Psoas muscle (tissue), 8 donors: ENCODE measurements at places on chromosomes 12 and 14. TPM values are rescaled to one million over a fixed set of nuclear protein-coding genes. Genes with fewer than 3 reads are reported as not detected.

GRCh38 chr12:71071536-71072097 lies 86.2 kb downstream of the TSPAN8 start:
- DNase-seq: no peak
- H3K36me3 ChIP-seq: no peaks in the 10 kb centered on the region
- no peaks in the 10 kb centered on the region for H3K27me3 ChIP-seq
- H3K4me1 ChIP-seq: no peaks in the 10 kb centered on the region
- no peak overlapping the region for H3K4me3 ChIP-seq
- H3K27ac ChIP-seq: no peak overlapping the region

- no peak overlapping the region for H3K4me3 ChIP-seq
- DNase-seq: no peak
- no peaks in the 10 kb centered on the region for H3K36me3 ChIP-seq
- no peaks in the 10 kb centered on the region for H3K27me3 ChIP-seq
- no peaks in the 10 kb centered on the region for H3K4me1 ChIP-seq
Observed at GRCh38 chr12:7354529-7354928, 50.7 kb downstream of the ACSM4 start.

- H3K4me3 ChIP-seq: no peak overlapping the region
- H3K4me1 ChIP-seq: no peaks in the 10 kb centered on the region
- no peaks in the 10 kb centered on the region for H3K27me3 ChIP-seq
- H3K36me3 ChIP-seq: no peaks in the 10 kb centered on the region
Observed at GRCh38 chr14:78486081-78486480, 315.9 kb downstream of the NRXN3 start.

GRCh38 chr12:106120519-106121105 lies 18.1 kb downstream of the NUAK1 start:
- H3K4me3 ChIP-seq: no peak overlapping the region
- H3K27ac ChIP-seq: peak overlapping the region; percentile 82
- peaks cover 82% of the 10 kb centered on the region for H3K4me1 ChIP-seq
- DNase-seq: peak; percentile 56

DNA sequence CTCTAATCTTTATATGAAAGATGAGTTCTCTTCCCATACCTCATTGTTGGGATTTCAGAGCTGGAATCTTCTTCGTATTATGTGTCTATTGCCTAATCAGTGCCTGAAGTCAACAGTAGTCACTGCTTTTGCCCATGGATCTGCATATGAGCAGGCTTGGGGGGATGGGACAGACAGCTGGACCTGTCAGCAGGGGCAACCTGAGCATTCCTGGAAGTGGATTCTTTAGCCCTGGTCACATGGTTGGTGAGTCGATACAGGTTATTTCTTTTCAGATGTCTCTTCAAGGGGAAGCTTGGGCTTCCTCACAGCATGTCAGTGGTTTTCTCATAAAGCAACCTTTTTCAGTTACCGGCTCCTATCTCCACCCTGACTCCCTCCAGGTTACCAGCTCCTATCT lies 97.3 kb upstream of the RBM19 start:
- no peak for DNase-seq
- H3K27ac ChIP-seq: no peak overlapping the region
- no peaks in the 10 kb centered on the region for H3K36me3 ChIP-seq
- no peaks in the 10 kb centered on the region for H3K27me3 ChIP-seq
- H3K4me1 ChIP-seq: no peaks in the 10 kb centered on the region
- H3K4me3 ChIP-seq: no peak overlapping the region

DNA sequence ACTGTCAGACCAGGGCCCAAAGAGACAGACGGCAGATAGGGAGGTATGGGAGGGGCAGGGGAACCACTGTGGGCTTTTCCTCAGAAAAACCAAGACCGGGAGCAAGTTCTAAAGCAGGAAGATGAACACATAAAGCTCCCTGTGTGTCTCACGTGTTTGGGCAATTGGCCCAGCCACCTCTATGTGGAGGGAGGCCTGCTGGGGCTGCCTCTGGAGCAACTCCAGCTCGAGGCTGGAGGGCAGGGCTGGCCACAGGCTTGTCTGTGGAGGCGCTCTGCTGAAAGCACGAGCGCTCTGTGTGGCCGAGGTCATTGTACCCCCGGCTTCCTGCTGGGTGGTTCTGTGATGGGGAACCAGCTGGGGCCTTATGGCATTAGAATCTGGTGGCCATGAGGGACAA lies 36.4 kb downstream of the TRAFD1 start:
- no peak overlapping the region for H3K27ac ChIP-seq
- no peaks in the 10 kb centered on the region for H3K36me3 ChIP-seq
- H3K4me1 ChIP-seq: no peaks in the 10 kb centered on the region
- no peak for DNase-seq
- H3K27me3 ChIP-seq: no peaks in the 10 kb centered on the region

GRCh38 chr12:20523658-20524057 lies 155.3 kb downstream of the PDE3A start:
- DNase-seq: no peak
- H3K4me1 ChIP-seq: no peaks in the 10 kb centered on the region
- H3K4me3 ChIP-seq: no peak overlapping the region
- H3K27me3 ChIP-seq: no peaks in the 10 kb centered on the region
- H3K36me3 ChIP-seq: no peaks in the 10 kb centered on the region

DNA sequence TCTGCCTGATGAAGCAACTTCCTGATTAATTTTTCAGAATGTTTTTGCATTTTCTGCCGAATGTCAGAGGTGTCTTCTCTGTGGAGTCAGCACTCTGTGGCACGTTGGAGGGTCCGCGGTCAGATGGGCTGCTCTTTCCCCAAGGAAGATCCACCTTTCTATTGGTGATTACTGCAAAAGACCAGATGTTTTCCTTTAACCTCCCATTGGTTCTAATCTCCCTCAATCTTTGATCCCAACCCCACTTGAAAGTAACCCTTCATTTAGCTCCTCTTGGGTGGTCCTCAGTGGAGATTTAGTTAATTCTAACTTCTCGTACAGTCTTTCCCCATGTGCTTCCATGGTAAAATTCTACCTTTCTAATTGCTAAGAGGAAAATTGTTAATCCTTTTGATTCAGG lies 397.7 kb upstream of the DDHD1 start:
- DNase-seq: no peak
- H3K27ac ChIP-seq: no peak overlapping the region
- H3K27me3 ChIP-seq: no peaks in the 10 kb centered on the region
- H3K4me1 ChIP-seq: no peaks in the 10 kb centered on the region
- no peaks in the 10 kb centered on the region for H3K36me3 ChIP-seq
- H3K4me3 ChIP-seq: no peak overlapping the region

- H3K27me3 ChIP-seq: no peaks in the 10 kb centered on the region
- H3K27ac ChIP-seq: peak overlapping the region; percentile 41
- peak overlapping the region; percentile 49 for H3K4me3 ChIP-seq
- H3K36me3 ChIP-seq: peaks cover 21% of the 10 kb centered on the region
- peak; percentile 86 for DNase-seq
Observed at GRCh38 chr12:54352022-54352531, 12.2 kb downstream of the GPR84 start.

- no peaks in the 10 kb centered on the region for H3K27me3 ChIP-seq
- peaks cover 18% of the 10 kb centered on the region for H3K4me1 ChIP-seq
- no peak overlapping the region for H3K27ac ChIP-seq
- DNase-seq: peak; percentile 62
Observed at GRCh38 chr12:57755454-57756372, 810 bp downstream of the MARCHF9 start.

- H3K4me1 ChIP-seq: peaks cover 14% of the 10 kb centered on the region
- H3K4me3 ChIP-seq: no peak overlapping the region
- peak overlapping the region; percentile 32 for H3K27ac ChIP-seq
- DNase-seq: no peak
- no peaks in the 10 kb centered on the region for H3K27me3 ChIP-seq
Observed at GRCh38 chr14:50334211-50334610, 22.1 kb downstream of the DMAC2L start.

- H3K4me3 ChIP-seq: no peak overlapping the region
- peaks cover 19% of the 10 kb centered on the region for H3K36me3 ChIP-seq
- H3K4me1 ChIP-seq: peaks cover 10% of the 10 kb centered on the region
- H3K27me3 ChIP-seq: no peaks in the 10 kb centered on the region
- H3K27ac ChIP-seq: no peak overlapping the region
Observed at GRCh38 chr12:120813588-120814153, 88.0 kb downstream of the ACADS start.

GRCh38 chr12:39227218-39227617 lies 215.7 kb downstream of the KIF21A start:
- H3K36me3 ChIP-seq: no peaks in the 10 kb centered on the region
- no peaks in the 10 kb centered on the region for H3K4me1 ChIP-seq
- no peaks in the 10 kb centered on the region for H3K27me3 ChIP-seq
- no peak overlapping the region for H3K27ac ChIP-seq

The TBX3 gene
- 9.8 TPM for polyA plus RNA-seq

The TC2N gene
- polyA plus RNA-seq: 2.3 TPM

The KCNA1 gene
- 0.04 TPM for polyA plus RNA-seq

The KRT71 gene
- polyA plus RNA-seq: not detected

The COX8C gene
- not detected for polyA plus RNA-seq

The CIT gene
- polyA plus RNA-seq: 0.06 TPM

The KLRD1 gene
- polyA plus RNA-seq: 0.03 TPM

The LIN7A gene
- polyA plus RNA-seq: 0.51 TPM

The MYBPC1 gene
- polyA plus RNA-seq: 2,460 TPM

The MTERF2 gene
- polyA plus RNA-seq: 8.4 TPM
